ENCODE measurements at places on chromosomes 4 and X.
A peak's percentile ranks its signal among the peaks of the same experiment; 100 is the strongest.

- no peak for DNase-seq
Observed at GRCh38 chr4:47786958-47787370, 50.9 kb downstream of the CORIN start.

GRCh38 chr4:69044247-69044646 lies 52.0 kb upstream of the UGT2B7 start:
- no peak for DNase-seq

DNA sequence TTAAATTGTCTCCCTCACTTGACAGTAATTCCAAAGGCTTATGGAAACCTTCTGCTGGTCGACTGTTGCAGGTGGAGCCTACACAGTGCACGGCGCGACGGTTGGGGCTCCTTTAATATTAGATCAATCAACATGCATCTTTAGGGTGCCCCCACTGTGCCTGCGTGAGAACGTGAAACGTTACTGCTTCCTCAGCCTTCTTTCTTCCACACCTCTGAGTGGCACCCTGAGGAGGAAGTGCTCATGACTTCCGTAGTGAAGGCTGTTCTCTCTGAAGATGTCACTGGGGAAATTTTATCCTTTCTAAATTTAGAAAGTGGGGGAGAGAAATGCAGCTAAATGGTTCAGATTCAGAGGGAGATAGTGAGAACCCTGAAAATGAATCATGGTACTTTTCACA lies 184.0 kb upstream of the ZFP42 start:
- DNase-seq: no peak

- no peak for DNase-seq
Observed at GRCh38 chr4:145404761-145405160, 76.9 kb upstream of the SMAD1 start.

- no peak for DNase-seq
Observed at GRCh38 chrX:148785256-148785655, 284.8 kb downstream of the AFF2 start.

DNA sequence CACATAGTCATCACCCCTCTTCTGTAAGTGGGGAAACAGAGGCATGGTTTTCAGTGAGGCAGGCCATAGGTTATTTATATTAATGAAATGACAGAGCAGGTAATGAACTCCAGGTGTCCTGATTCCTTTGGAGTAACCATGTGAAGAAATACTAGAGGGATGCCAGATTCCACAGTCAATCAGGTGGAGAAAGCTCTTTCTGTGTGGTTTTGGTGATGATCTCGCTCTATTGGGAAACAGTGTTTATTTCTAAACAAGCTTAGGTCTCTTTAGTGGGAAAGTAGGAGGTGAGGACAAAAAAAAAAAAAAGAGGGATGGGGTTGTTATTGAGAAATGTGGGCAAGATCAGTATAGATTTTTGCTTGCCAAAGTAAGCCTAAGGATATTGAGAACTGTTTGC lies 12.2 kb downstream of the DOCK11 start:
- no peak for DNase-seq

DNA sequence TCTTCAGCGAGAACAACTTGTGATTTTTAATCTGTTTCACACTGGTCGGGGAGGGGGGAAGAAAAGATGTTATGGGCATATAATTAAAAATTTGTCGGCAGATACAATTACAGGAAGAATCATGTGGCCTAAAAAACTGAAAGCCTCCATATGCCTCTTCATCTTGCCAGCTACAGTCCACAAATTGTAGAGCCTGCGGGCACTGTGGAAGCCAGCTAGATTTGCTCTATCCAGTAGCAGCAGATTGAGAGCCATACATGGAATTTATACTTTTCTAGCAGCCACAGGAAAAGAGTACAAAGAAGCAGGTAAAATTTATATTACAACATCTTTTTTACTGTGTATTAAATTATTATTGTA lies 147.3 kb downstream of the TBL1X start:
- no peak for DNase-seq

DNA sequence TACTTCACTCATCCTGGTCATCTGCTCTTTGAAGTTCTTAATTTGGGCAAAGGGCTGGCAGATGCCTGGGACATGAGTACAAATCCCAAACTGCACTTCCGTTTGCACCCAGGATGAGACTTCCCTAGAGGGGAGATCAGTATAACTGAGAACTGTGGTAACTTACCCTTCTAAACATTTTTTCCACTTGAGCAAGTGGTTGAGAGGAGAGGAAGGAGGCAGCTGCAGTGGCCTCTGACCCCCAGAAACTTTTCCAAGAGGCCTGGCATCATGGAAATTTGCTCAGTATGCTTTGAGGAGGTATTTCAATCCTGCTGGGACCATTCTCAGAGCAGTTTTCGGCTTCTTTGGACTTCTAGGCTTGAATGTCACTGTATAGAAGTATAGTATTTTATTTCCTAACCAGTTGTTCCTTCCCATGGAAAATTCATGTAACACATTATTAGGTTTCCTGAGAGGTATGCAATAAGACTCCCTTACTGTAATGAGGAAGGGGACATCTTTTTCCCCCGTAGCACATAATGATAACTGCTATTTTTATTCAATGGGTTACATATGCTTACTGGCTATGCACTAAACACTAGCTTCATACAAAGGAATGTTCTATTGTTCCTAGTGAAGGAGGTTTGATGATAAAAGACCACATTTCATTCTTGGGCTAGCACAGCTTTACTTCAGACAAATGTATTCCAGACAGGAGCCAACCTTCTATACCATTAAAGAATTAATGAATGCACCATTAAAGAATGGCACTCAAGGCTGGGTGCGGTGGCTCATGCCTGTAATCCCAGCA lies 129.3 kb downstream of the SHROOM3 start:
- no peak for DNase-seq

- peak; percentile 67 for DNase-seq
Observed at GRCh38 chrX:49840679-49841078, 11.6 kb downstream of the PAGE4 start.

GRCh38 chr4:183485411-183486160 lies 19.3 kb upstream of the ING2 start:
- no peak for DNase-seq

DNA sequence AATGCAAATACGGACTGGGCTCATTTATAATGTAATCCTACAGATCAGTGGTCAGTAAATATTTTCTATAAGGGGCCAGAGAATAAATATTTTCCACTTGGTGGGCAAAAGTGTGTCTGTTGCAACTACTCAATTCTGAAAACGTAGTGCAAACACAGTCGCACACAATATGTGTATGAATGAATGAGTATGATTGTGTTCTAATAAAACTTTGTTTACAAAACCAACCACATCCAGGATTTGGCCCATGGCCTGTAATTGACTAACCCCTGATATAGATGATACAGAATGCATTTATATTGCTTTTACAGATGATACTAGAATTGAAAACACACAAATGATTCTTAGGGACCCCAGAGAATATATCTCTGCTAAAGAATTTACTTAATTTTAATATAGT lies 197.6 kb downstream of the ASB9 start:
- DNase-seq: no peak

- no peak for DNase-seq
Observed at GRCh38 chr4:125283707-125284279, 31.0 kb upstream of the FAT4 start.
